Pancreas (tissue), 10 donors: ENCODE measurements at places on chromosomes 1 and 21. TPM values are rescaled to one million over a fixed set of nuclear protein-coding genes. Genes with fewer than 3 reads are reported as not detected.

DNA sequence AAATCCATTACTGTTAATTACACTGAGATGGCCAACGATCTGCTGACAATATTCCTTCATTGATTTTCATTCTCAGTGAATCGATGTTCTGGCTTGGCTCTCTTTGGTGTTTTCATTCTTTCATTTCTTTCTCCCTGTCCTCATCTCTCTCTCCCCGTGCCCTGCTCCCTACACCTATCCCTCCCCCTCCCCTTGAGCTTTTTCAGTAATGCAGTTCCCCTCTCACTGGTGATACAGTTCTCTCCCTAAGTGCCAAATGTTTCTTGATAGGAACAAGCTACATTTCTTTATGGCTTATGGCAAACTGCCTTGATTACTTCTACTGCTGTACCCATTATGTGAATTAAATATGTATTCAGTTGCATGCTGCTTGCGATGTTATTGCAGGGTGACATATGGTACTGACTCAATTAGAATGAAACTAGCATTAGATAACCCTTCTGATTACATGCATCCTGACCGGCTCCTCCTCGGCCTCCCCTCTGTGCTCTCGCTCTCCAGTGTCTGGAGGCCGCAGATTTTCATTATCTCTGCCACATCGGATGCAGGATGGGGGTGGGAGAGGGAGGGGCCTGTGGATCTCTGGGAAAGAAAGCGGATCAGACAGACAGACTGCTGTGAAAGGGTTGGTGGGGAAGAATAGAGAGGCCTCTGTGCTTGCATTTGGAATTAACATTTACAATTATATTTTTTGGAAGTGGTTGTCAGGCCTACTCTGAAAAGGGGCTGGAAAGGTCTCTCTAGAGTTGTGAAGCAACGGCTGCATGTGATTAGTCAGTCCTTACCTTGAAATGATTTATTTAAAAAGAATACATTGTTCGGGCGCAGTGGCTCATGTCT, 130.9 kb downstream of the PBX1 start:
- H3K27me3 ChIP-seq = no peaks in the 10 kb centered on the region
- H3K4me1 ChIP-seq = peaks cover 25% of the 10 kb centered on the region
- no peak overlapping the region for H3K27ac ChIP-seq
- H3K4me3 ChIP-seq = no peak overlapping the region

KIAA0040 gene
- 8.4 TPM for polyA plus RNA-seq

DNA sequence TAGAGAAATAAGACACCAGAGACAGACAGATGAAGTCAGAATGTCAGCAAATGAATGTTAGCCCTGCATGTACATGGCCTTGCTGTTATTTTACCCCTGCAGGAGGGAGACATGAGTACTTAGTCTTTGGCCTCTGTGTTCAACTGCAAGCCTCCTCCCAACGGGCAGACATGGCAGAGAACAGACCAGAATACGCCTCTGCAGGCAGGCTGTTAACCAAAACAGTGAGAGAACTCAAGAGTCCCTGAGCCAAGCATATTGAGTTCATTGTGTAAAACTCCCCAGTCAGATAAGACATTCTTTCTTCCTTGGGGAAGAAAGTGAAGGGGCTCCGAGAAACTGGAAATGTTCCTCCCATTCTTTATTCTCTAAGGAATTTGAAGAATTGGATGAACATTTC, 150.9 kb downstream of the PHTF1 start:
- DNase-seq = no peak
- no peaks in the 10 kb centered on the region for H3K27me3 ChIP-seq
- H3K27ac ChIP-seq = no peak overlapping the region
- no peaks in the 10 kb centered on the region for H3K36me3 ChIP-seq
- no peak overlapping the region for H3K4me3 ChIP-seq

DNA sequence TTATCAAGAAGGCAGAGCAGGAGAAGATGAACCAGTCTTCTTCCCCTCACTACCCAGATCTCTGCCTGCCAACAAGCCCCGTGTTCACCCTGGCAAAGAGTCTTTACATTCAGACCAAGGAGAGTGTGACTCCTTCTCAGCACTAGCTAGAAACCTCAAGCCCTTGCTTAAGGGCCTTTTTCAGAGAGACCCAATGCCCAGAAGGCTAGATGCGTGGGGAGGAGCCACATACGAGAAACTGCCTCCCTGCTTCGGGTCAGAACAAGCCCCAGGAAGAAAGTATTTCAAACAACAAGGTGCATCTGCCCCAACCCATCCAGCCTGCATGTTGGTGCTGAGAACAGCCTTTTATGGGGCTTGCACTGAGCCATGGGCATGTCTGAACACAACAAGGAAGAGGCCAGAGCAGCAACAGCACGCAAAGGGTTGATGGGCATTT, 152.7 kb upstream of the CAMK1G start:
- no peak overlapping the region for H3K4me3 ChIP-seq
- H3K36me3 ChIP-seq = no peaks in the 10 kb centered on the region
- H3K27ac ChIP-seq = no peak overlapping the region

DNA sequence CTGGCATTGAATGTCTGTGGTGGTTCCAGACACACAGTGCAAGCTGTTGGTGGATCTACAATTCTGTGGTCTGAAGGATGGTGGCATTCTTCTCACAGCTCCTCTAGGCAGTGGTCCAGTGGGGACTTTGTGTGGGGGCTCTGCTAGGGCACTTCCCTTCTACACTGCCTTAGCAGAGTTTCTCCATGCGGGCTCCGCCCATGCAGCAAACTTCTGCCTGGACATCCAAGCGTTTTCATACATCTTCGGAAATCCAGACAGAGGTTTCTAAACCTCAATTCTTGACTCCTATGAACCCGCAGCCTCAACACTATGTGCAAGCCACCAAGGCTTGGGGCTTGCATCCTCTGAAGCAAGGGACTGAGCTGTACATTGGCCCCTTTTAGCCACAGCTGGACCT, 43.0 kb downstream of the RGS18 start:
- H3K4me3 ChIP-seq = no peak overlapping the region
- no peak for DNase-seq

KCND3 gene
- 2.5 TPM for polyA plus RNA-seq

DNA sequence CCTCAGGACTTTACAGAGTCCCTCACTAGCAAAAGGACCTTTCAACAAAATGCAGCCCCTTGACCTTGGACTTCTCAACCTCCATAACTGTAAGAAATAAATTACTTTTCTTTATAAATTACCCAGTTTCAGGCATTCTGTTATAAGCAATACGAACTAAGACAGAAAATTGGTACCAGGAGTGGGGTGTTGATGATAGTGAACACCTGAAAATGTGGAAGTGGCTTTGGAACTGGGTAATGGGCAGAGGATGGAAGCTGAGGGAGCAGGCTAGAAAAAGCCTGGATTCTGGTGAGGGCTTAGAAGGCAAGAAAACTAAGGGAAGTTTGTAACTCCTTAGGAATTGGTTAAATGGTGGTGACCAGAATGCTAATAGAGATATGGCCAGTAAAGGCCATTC, 46.8 kb downstream of the DSCAM start:
- no peak overlapping the region for H3K27ac ChIP-seq
- H3K4me1 ChIP-seq = no peaks in the 10 kb centered on the region
- H3K36me3 ChIP-seq = no peaks in the 10 kb centered on the region
- H3K4me3 ChIP-seq = no peak overlapping the region

POU3F1 gene
- polyA plus RNA-seq = not detected

GRCh38 chr21:44617071-44617501, 5.2 kb downstream of the KRTAP10-8 start:
- no peaks in the 10 kb centered on the region for H3K36me3 ChIP-seq
- no peak overlapping the region for H3K27ac ChIP-seq
- H3K27me3 ChIP-seq = no peaks in the 10 kb centered on the region
- no peaks in the 10 kb centered on the region for H3K4me1 ChIP-seq
- H3K4me3 ChIP-seq = no peak overlapping the region

DNA sequence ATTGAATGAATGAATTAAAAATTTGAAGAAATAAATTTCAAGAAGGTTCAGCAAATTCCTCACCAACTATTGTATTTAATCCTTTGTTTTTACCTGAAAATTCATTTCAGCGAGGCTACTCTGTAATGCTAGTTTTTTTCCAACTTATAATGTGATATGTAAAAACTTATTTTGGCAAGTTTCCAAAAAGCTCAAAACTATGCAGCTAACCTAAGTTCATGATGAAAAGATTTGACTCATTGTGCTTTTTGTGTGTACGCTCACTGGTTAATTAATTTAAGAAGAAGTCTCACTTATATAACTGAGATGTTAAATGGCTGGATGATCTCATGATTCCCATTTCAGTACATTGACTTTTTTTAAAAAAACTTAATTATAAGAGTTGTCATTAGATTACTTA, 196.0 kb upstream of the SAMSN1 start:
- no peak overlapping the region for H3K4me3 ChIP-seq
- H3K4me1 ChIP-seq = no peaks in the 10 kb centered on the region
- no peaks in the 10 kb centered on the region for H3K27me3 ChIP-seq
- DNase-seq = no peak
- H3K27ac ChIP-seq = no peak overlapping the region

- H3K27ac ChIP-seq = no peak overlapping the region
- no peak for DNase-seq
- H3K27me3 ChIP-seq = no peaks in the 10 kb centered on the region
- no peak overlapping the region for H3K4me3 ChIP-seq
- H3K4me1 ChIP-seq = peaks cover 2% of the 10 kb centered on the region
Observed at GRCh38 chr1:16158993-16159831, 3.3 kb upstream of the EPHA2 start.

- H3K27ac ChIP-seq = no peak overlapping the region
- no peaks in the 10 kb centered on the region for H3K4me1 ChIP-seq
- DNase-seq = no peak
- no peak overlapping the region for H3K4me3 ChIP-seq
- H3K27me3 ChIP-seq = no peaks in the 10 kb centered on the region
Observed at GRCh38 chr21:14947613-14948160, 117.1 kb downstream of the NRIP1 start.
